Activated CD4-positive, alpha-beta T cell treated with anti-CD3 and anti-CD28 coated beads, Interleukin-2, amount 50 U/mL, for 1 hour (primary cell): ENCODE measurements at places on chromosomes 12 and 14.

- DNase-seq: no peak
Measured at GRCh38 chr12:9730591-9730990, 2.3 kb downstream of the CLECL1 start.

GRCh38 chr12:52155048-52155868, 36.6 kb downstream of the KRT80 start:
- DNase-seq: peak; percentile 65

DNA sequence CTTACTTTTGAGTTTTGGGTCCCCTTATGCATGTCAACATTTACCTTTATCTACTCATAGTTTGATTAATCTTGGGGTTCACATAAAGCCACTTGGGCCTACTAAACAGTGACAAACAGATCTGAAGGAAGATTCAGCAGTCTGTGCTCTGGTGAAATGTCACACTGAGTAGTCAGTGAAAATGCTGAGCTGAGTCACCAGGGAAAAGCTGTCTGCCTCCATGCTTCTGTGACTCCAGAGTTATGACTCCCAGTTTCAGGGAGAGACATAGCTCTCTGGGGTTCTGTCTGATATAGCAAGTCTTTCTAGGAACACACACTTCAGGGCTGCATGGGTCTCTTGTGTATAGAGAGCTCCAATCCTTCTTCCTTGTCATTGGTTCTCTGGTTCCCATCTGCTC, 406.3 kb upstream of the FAR2 start:
- DNase-seq: no peak

DNA sequence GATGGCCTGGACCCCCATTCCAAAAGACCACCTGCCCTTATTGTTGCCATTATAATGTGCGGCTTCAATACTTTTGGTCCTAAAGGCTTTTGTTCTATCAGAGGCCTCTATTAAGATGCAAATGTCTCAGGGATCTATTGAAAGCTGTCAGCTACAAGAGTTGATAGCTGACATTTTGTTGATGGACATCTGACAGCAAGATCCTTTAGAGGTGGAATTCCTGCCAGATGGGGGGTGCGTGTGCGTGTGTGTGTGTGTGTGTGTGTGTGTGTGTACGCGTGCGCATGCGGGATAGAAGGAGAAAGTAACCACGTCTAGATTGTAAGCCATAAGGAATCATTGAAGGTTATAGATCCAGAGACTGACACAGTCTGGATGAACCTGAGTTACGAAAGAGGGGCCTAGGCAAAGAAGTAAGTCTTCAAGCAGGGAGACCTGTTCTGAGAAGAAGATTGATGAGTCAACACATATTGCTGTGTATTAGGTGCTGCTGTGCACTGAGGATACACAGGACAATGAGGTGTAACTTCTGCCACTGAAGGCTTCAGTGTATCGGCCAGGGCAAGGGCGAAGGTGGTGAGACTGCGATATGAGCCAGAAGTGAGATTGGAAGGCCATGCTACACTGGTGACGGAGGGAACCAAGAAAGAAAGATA, 89.2 kb downstream of the PRMT8 start:
- DNase-seq: no peak

DNA sequence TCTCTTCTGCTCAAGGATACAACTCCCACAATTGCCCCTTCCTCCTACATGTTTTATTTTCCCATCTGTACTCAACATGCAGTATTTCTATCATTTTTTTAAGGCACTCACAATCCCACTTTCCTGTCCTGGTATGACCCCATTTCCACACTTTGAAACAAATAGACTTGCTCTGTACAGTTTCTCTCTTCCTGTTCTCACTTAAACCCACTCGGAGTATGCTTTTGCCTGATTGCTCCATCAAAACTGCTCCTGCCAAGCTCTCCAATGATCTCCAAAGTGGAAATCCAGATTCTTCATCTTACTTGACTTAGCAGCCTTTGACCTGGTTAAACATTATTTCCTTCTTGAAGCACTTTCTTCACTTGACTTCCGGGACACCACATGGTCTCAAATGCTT, 384.5 kb downstream of the SEC23A start:
- DNase-seq: no peak

DNA sequence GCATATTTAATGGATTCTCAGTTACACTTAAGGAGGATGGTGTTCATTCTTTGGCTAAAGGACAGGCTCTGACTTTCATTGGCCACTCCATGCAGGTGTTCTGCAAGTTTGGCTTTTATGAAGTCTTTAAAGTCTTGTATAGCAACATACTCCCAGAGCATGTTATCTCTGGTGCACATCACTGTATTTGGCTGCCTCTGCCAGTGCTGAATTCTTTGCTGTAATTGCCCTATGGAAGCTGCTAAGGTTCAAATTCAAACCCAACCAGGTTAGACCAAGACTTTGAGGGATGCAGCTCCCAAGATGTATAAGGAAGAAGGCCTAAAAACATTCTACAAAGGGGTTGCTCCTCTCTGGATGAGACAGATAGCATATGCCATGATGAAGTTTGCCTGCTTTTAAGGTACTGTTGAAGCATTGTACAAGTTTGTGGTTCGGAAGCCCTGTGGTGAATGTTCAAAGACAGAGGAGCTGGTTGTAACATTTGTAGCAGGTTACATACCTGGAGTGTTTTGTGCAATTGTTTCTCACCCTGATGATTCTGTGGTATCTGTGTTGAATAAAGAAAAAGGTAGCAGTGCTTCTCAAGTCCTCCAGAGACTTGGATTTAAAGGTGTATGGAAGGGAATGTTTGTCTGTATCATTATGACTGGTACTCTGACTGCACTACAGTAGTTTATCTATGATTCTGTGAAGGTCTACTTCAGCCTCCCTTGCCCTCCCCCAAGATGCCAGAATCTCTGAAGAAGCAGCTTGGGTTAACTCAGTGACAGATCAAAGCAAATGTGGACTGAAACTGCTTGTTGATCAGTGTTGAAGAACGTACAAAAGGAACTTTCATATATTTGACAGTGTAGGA, 19.4 kb downstream of the TMEM116 start:
- no peak for DNase-seq

DNA sequence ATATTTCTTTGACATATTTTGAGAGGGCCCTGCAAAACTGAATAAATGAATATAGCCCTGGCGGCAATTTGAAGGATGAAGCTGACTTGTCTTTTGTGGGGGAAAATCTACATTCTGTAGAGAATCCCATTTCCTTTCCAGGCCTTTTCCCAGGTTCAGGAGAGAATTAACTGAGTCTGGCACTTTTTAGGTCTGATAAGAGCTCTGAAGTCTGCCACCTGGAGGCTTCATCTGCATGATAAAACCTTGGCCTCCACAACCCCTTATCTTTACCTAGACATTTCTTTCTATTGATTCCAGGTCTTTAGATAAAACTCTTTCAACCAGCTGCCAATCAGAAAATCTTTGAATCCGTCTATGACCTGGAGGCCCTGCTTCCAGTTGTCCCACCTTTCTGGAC, 299.4 kb downstream of the ETNK1 start:
- DNase-seq: no peak

DNA sequence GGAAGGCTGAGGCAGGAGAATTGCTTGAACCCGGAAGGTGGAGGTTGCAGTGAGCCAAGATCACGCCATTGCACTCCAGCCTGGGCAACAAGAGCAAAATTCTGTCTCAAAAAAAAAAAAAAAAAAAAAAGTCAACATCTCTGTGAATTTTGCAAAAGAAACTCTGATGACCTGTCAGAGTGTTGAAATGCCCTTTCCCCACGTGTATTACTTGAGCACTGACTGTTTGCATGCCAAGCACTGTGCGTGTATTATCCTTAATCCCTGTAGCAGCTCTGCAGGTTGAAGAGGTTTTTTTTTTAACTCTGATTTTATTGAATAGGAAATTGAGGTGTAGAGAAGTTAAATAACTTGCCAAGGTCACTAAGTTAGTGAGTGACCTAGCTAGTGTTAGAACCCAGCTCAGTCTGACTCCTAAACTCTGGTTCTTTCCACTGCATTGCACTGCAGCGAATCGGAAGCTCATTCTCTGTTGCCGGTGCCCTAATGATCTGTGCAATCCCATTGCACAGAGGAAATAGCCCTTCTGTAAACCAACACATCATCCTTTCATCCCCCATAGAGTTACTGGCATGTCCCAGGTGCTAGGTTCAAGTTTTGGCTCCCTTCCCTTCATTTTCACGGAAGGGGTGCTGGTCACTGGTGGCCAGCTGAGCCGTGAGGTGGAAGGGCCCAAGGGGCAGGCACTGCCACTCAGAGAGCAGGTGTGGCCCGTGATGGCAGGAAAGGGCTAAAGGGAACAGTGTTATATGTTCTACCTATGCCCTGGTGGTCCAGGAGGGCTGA, 122.3 kb downstream of the EML1 start:
- no peak for DNase-seq

GRCh38 chr14:44988694-44989093, 26.7 kb downstream of the TOGARAM1 start:
- no peak for DNase-seq

DNA sequence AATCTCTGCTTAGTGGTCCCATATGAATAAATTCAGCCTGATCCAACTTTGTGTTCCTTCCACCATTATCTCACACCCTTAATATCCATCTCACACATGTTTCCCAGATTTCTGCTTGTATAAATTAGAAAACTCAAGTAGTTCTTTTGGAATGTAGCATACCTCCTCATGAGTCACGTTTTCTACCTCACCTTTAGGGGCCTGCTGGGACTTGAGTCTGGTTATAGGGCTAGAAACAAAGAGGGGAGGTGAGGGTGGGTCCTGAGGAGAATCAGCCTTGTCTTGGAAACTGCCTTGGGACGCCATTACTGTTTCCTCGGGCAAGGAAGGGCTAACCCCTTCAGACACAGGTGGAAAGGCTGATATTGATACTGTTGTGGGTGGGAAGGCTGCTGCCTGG, 51.1 kb downstream of the EMP1 start:
- DNase-seq: no peak

GRCh38 chr12:6262211-6262610, 48.3 kb upstream of the PLEKHG6 start:
- no peak for DNase-seq

DNA sequence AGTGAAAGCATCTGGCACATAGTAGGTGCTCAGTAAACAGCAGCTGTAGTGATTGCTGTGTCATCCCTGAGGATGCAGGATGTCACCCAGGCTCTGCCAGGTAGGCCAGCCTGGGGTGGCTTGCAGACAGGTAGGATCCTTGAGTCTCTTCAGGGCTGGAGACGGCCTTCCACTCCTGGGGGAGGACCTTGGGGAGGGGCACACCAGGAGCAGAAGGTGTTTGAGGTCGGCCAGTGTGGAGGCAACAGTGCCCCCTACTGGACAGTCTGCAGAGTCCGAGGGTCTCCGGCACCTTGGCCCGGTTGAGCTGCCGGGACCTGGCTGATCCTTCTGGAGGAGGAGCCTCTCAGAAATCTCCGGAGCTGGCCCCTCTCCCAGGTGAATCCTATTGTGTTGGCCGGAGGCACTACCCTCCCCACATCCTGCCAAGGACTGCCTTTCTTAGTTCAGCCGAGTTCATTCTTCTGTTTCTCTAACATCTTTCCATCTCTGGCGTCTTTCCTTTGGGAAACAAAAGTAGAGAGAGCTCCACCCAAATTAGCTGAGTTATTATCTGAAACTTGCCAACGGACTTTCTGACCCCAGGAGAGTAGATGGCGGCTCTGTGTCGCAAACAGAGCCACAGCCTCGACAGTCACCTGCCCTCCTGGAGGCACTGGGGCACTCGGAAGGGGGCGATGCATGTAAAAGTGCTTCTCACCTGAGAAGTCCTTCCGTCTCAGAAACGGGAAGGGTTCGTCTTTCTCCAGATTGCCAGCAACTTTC, 41.8 kb upstream of the CLMN start:
- DNase-seq: peak; percentile 9

- DNase-seq: no peak
Measured at GRCh38 chr12:45601390-45601789, 128.1 kb upstream of the ARID2 start.

DNA sequence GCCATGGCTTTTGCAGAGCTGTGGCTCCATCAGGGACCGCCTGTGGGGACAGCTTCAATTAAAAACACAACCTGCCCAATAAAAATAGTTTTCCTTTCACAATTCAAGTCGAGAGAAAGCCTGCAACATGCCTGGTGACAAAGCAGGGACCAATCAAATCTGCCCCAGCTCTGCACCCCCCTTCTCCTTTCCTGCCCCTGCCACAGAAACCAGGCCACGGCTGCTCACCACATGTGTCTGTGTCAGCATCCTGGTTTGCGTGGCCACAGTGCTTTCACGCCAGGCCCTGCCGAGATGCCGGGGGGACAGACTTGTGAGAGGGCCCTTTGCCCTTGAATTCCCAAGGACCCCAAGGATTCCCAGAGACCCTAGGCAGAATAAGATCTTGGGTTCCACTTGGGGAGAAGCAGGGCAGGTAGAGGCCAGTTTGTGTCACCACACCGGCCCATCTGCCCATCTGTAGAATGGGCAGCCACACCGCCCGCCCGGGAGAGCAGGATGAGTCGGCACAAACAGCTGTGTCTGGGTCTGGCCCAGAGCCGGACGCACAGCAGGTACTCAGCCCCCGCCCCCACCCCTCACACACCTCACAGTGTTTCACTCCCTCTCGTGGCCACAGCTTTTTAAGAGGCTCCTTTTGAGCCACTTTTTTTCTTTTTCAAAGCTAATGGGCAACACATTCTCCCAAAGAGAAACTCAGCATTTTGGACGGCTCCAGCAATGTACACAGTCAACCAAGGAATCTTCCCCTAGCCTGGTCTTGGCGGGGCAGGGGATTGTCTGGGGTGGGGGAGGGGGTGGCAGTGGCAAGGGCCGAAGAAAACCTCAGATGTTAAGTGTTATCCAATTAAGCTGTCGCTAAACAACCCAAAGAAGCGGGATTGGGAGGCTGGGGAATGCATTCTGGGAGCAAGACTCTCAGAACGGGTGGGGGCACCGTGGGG, 41.5 kb downstream of the BCL11B start:
- DNase-seq: peak; percentile 79

GRCh38 chr14:64775081-64775777, 71.0 kb downstream of the PLEKHG3 start:
- no peak for DNase-seq

- DNase-seq: no peak
Measured at GRCh38 chr14:40656311-40656710, 950.4 kb upstream of the LRFN5 start.
